ENCODE measurements at places on chromosomes 1 and 21.

DNA sequence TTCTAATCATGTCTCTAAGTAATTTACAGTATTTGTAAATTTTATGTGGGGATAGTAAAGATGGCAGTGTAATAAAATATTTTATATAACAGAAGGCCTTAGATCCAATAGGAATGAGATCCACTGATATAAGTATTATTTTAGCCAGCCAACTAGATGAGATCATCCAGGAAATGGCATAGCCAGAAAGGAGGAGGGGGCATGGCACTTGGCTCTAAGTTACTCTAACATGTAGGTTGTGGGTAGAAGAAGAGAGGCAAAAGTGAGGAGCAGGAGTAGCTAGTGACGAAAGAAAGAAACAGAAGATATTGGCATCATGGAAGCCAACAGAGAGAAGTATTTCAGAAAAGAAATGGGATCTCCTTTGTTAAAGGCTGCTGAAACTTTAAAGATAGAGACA is 426.1 kb downstream of the PTPRC start:
- no peak for DNase-seq

DNA sequence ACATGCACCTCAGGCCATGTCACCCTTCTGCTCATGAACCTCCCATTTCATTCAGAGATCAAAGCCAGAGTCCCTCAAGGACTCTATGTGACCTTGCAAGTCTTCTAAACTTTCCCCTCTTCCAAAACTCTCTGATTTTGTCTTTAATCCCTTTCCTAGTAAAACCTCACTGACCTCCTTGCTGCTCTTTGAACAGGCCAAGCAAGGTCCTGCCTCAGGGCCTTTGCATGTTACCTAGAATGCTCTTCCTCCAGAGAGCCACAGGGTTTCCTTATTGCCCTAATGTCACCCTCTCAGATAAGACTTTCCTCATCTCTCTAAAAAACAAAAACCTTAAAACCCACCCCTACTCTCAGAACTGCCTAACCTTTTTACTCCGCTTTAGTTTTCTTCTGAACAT is 26.6 kb downstream of the IL23R start:
- DNase-seq: no peak

DNA sequence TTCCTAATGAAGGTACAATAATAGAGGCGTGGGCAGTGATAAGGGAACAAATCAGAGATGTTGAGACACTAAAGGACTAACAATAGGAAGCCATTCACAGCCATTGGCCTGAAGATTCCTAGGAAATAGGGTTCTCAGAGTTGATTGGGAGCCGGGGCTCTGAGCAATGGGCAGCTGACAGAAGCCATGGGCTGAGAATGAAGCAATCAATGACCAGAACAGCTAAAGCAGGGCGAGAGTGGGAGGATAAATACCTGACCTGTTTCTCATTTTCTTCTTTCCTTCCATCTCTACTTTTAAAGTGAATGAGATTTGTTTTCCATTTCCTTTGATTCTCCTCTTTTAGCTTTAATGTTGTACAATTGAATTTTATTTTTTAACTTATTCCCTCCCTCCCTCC is 774.7 kb upstream of the ADGRL4 start:
- DNase-seq: no peak

DNA sequence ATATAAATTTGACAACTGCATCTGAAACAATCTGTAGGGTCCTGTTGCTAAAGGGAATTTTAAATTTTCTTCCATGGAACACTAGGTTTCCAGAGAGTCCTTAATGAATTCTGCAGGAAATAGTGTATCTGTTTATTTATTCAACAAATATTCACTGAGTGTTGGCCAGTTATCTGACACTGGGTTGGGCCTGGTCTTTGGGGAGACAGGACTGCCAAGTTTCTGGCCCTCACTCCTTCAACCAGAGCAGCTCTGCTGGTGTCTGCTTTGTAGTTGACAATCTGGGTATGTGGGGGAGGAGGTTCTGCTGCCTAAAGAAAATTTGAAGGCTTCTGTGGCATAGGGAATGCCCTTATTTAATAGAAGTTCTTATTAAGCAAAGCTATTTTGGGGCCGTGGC is 26.1 kb upstream of the HUNK start:
- no peak for DNase-seq

GRCh38 chr1:160400223-160400645 is at the start of gene VANGL2:
Gene VANGL2, plus strand, starts transcription at chr1:160400564. Its CDS starts 15,274 bp downstream, at chr1:160415838.
- DNase-seq: peak; percentile 65
